ENCODE measurements at places on chromosomes 4 and X. TPM values are rescaled to one million over a fixed set of nuclear protein-coding genes. Genes with fewer than 3 reads are reported as not detected.

DNA sequence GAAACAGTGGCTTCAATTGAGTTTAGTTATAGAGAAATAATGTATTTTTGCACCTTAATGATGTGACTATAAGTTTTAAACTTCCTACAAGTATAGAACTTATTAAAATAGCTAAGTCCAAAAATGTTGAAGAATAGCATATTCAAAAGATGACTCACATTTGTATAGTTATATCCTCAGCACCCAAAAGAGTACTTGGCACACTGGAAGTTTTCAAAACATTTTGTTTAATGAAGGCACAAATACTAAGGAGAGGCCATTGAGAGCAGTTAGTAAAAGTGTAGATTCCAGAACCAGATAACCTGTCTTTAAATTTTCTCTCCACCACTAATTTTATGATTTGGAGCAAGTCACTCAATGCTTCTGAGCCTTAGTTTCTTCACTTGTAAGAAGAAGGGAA, 226.9 kb upstream of the MID1 start:
- no peaks in the 10 kb centered on the region for H3K4me1 ChIP-seq
- H3K36me3 ChIP-seq: no peaks in the 10 kb centered on the region

DNA sequence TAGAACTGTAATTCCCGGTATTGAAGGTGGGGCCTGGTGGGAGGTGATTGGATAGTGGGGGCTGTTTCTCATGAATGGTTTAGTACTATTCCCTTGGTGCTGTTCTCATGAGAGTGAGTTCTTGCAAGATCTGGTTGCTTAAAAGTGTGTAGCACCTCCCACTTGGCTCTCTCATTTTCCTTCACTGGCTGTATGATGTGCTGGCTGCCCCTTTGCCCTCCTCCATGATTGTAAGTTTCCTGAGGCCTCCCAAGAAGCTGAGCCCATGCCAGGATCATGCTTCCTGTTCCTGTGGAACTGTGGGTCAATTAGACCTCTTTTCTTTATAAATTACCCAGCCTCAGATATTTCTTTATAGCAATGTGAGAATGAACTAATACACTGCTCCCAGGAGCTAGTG, 8.7 kb downstream of the ANXA10 start:
- no peak for DNase-seq
- H3K36me3 ChIP-seq: no peaks in the 10 kb centered on the region
- H3K4me3 ChIP-seq: no peak overlapping the region
- no peaks in the 10 kb centered on the region for H3K4me1 ChIP-seq

The SPANXA1 gene
- total RNA-seq: not detected

GRCh38 chrX:9317176-9317575, 147.7 kb upstream of the TBL1X start:
- no peak overlapping the region for H3K4me3 ChIP-seq
- H3K36me3 ChIP-seq: no peaks in the 10 kb centered on the region
- no peaks in the 10 kb centered on the region for H3K4me1 ChIP-seq

GRCh38 chrX:53716328-53717088, 30.0 kb upstream of the HUWE1 start:
- no peaks in the 10 kb centered on the region for H3K27me3 ChIP-seq
- H3K4me3 ChIP-seq: no peak overlapping the region
- no peaks in the 10 kb centered on the region for H3K36me3 ChIP-seq
- H3K27ac ChIP-seq: no peak overlapping the region
- no peaks in the 10 kb centered on the region for H3K4me1 ChIP-seq
- DNase-seq: no peak

DNA sequence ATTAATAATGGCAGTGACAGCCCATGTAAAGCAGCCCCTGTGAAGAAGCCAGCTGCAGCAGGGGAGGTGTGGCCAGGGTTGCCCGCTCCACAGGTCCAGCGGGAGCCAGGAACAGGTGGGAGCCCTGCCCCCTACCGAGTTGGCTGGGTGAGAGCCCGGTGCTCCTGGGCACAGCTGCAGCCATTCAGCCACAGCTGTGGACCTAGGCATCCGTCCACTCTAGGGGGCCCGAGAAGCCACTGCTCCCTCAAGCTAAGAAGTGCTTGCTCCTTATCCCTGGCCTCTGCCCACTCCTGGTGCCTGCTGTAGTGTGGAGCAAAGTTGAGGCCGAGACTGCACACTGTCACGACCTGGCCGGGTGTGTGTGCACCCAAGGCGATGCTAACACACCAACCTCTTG, 1469.0 kb downstream of the PCDH7 start:
- H3K27me3 ChIP-seq: no peaks in the 10 kb centered on the region
- no peak overlapping the region for H3K4me3 ChIP-seq
- no peaks in the 10 kb centered on the region for H3K36me3 ChIP-seq
- no peak for DNase-seq
- H3K4me1 ChIP-seq: no peaks in the 10 kb centered on the region

Measured in tibial nerve (tissue), 4 donors.